ENCODE measurements at places on chromosomes 3 and 15.
A peak's percentile ranks its signal among the peaks of the same experiment; 100 is the strongest.

GRCh38 chr3:115862099-115862498 is 238.8 kb downstream of the GAP43 start:
- no peak for DNase-seq

- no peak for DNase-seq
Measured at GRCh38 chr3:68059628-68060152, 405.3 kb upstream of the SUCLG2 start.

- no peak for DNase-seq
Measured at GRCh38 chr3:141434255-141434654, 52.6 kb upstream of the RASA2 start.

DNA sequence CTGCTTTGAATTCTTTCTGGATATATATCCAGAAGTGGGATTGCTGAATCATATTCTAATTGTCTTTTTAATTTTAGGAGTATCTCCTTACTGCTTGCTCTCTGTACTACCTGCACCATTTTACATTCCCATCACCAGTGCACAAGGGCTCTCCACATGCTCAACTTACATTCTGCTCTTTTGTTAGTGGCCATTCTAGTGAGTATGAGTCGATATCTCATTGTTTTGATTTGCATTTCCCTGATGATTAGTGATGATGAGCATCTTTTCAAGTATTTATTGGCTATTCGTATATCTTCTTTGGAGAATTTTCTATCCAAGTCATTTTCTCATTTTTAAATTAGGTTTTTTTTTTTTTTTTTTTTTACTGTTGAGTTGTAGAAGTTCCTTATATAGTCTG is 29.5 kb downstream of the PFN2 start:
- DNase-seq = no peak

GRCh38 chr15:93826790-93827189 is 404.6 kb upstream of the MCTP2 start:
- no peak for DNase-seq

- DNase-seq = no peak
Measured at GRCh38 chr3:45546126-45546620, 48.4 kb upstream of the LIMD1 start.

DNA sequence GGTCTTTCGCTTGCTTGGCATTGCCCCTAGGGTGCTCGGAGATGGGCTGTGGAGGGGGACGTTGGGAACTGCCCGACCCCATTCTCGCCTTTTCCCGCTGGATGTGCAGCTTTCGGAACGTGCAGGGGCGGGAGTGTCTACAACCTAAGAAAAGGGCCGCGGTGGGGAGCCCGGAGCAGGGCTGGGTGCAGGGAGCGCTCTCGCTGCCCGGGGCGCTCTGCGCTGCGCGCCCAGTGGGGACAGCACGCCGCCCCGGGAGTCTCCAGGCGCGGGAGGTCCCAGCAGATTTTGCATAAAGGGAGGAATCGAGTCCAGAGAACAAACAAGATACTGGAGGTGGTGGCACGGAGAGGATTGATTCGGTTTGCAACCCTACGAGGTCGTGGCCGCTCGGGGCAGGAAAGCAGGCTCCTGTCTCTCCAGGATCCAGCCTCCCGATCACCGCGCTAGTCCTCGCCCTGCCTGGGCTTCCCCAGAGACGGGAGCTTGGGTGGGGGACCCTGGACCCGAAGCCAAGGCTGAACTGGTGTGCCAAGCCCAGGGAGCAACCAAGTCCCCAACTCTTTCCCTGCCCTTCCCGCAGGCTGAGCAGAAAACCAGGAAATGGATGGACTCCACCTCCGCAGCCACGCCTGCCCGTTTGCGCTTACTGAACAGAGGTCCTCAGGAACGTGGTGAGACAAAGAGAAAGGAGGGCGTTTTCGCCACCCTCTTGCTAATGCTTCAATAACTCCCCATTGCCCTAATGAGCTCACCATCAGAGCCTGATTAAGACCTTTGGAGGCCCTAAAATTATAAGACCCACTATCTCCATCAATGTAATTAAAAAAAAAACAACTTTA is 59.7 kb downstream of the NOX5 start:
- DNase-seq = no peak

DNA sequence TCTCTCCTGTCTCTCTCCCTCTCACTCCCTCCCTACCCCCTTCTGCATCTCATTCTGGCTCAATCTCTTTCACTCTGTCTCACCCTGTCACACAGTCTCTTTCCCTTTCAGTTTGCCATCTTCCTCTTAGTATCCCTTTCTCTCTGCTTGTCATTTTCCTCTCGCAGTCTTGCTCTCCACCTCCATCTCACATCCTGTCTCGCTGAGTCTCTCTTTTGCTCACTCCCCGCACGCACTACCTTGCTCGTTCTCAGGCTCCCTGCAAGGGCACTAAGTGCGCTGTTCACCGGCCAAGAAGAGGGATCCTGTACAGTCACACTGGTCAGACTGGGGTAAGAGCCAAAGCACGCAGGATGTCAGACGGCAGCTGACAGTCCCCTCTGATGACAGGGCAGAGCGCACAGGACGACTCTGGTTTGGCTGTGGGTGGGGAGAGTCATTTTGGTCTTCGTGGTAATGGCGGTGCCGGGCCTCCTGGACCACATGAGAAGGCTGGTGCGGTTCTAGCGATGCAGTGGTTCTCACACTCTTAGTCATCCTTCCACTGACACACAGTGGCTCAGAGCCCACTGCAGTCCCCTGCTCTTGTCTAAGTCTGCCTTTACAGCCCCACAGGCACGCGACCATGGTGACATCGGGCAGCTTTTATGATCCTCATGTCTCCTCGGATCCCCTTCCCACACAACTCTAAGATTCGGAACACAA is 356.8 kb downstream of the FOXP1 start:
- peak; percentile 91 for DNase-seq

DNA sequence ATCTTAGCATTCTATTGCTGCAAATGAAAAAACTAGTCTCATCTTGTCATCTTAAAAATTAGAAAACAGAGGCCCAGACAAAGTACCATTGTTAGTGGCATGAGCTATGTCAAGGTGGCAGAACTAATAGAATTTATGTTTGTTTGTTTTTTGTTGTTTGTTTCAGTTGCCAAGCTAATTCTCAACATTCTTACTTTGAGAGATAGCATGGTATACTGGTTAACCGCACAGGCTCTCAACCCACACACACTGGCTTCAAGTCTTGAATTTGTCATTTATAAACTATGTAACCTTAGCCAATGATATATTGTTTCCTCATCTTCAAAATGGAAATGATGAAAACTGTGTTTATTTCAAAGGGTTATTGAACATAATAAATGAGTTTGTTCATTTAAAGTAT is 367.6 kb upstream of the PLSCR5 start:
- DNase-seq = no peak

GRCh38 chr3:24525022-24525421 is 30.4 kb upstream of the THRB start:
- DNase-seq = no peak

GRCh38 chr3:148975248-148975647 is 16.1 kb upstream of the GYG1 start:
- no peak for DNase-seq

DNA sequence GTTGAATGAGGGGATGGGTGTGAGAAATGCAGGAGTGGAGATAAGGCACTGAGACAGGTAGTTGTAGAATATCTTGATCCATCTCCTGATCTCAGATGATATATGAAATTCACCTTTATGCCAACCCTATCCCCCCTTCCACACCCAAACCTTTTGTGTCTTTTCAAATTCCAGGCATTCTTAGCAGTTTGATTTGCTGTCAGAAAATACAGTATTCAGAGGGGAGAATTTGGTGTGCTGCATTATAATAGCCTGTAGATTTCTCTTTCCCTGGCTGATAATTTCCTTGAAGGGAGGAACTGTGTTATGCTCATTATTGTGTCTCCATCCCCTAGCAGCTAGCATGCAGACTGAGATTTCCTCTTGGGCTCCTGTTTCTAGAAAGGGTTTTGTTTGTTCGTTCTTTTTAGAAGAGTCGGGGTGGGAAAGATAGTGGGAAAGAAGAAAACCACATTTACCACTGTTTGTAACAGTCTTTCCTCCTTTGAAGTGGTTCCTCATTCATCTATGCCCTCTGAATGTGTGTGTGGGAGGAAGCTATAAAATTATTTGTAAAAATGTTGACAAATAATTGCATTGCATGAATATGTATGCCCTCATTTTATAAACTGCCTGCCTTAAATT is 373.4 kb downstream of the DIPK2A start:
- DNase-seq = no peak

DNA sequence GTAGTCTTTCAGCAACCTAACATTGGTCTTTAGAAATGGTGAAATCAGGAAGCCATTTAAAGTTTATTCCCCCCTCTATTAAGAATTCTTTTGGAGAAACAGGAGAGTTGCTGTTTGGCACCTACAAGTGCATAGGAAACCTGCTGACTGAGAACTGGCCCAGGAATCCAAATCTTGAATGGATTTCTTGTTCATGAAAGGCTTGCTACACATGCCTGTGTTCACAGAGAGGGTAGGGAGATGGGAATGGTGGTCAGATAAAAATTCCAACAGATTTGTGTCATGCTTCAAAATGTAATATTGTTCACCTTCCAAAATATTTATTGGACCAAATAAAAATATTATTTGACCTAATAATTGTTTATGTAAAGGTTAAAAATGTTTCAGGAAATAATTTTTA is 24.2 kb upstream of the ZPLD1 start:
- DNase-seq = no peak

- no peak for DNase-seq
Measured at GRCh38 chr15:55685286-55685685, 57.7 kb downstream of the PRTG start.

DNA sequence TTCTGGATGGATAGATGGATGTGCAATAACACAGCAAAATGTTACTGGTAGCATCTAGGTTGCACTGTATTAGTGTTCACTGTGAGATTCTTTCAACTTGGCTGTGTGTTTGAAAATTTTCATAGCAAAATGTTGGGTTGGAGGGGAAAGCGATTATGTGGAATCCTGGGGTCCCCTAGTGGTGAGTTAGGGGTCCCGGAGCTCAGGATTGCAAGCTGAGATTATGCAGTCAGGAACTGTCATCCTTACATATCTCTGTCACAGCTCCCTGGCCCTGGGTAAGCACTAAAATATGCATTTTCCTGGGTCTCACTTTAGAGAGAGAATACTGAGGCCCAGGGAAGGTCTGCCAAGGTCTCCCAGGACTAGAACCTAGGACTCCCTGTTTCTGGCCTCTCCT is 77.2 kb downstream of the CEMIP start:
- DNase-seq = no peak

- no peak for DNase-seq
Measured at GRCh38 chr15:85354461-85354860, 25.9 kb upstream of the AKAP13 start.

DNA sequence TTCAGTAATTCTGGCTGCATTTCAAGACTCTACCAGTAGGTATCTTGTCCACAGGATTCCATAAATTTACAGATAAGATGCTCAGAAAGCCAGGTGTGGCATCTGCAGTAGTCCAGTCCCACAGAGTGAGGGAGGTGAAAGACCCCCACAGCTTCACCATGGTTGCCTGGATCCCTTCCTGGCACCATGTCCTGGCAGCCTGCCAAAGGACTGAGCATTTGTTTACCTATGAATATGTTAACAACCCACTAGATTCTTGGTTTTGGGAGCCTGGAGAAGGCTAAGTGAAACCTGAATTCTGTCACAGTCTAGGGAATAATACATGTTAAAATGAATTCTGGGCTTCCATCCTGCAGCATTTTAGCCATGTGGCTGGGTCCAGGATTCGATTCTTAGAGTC is 14.9 kb downstream of the CHST2 start:
- no peak for DNase-seq

DNA sequence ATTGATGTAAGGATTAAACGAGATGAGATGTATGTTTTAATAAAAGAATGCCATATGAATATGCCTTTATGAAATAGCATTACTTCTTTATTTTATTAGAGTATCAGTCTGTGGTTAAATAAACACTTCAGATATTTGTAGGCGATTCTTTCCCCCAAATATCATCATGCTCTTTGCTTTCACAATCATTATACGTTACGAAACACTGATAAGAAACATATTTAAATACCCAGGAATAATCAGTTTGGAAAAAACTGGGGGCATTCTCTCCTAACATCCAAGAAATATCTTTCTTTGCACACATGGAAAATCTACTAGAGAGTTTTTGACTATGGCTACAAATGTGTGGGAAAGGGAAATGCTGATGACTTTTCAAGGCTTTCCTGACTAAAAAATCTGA is 4.4 kb upstream of the PLAAT1 start:
- DNase-seq = no peak

- DNase-seq = no peak
Measured at GRCh38 chr3:163890661-163891060, 1187.6 kb downstream of the SI start.

DNA sequence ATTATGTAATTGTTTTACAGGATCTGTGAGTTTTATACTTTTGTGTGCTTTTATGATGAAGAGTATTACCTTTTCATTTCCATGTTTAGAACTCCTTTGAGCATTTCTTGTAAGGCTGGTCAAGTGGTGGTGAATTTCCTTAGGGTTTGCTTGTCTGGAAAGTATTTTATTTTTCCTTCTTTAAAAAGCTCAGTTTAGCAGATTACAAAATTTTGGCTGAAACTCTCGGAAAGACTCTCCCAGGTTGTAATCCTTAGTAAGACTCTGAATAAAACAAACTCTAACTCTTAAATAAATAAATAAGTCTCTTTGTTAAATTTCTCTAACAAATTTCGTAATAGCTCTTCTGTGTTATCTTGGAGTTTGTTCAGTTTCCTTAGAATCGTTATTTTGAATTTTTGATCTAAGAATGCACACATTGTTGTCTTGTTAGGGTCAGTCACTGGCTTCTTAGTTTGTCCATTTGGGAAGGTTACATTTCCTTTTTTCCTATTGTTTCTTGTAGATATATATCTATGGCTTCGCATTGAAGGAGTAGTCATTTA is 14.7 kb upstream of the ACOX2 start:
- no peak for DNase-seq

DNA sequence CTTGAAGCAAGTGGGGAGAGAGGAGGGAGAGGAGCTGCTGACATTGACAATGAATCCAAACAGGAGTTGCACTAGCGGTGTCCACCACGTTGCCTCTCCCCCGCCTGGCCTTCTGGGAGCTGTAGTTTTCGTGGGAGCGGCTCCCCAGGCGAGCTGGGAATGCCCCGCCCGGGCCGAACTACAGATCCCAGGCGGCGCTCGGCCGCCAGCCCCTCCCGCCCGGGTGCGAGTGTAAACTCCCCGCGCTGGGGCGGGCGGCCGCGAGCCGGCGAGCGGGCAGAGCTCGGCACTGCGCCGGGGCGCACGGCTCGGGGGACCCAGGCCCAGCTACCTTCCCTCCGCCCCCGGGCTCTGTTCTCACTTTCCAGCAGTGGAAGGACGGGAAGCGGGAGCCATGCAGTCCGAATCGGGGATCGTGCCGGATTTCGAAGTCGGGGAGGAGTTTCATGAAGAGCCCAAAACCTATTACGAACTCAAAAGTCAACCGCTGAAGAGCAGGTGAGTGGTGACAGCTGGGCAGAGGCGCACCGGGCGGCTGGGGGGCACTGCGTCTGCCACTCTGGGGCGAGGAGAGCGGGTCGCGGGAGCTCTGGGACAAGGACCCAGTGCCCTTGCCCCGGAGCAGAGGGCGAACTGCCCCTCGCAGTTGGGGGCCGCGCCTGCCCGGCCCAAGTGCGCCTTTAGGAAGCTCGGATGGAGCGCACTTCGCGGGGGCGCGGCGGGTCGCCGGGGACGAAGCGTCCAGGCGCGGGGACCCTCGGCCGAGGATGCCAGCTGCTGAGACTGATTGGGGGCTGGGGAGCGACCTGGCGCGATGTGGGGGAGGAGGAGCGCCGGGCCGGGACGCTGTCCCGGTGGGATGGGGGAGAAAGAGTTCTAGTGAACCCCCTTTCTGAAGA is at the start of gene MITF:
Gene MITF, plus strand, starts transcription at position 261 of the 899 bp plus-strand sequence. Its CDS starts 134 bp downstream, at position 395.
- DNase-seq = no peak

- DNase-seq = no peak
Measured at GRCh38 chr3:100548053-100548452, 55.6 kb downstream of the TMEM45A start.

GRCh38 chr3:36944641-36945270 is at the start of gene TRANK1:
TRANK1 (minus strand) TSS chr3:36945054; CDS start chr3:36944809, 245 bp downstream.
- peak; percentile 81 for DNase-seq

All from stimulated activated CD4-positive, alpha-beta T cell treated with anti-CD3 and anti-CD28 coated beads, TNF-alpha, amount 100 ng/mL, for 24 hours (primary cell).